HFF-Myc (cell line): ENCODE measurements at places on chromosomes 5 and 9.
A peak's percentile ranks its signal among the peaks of the same experiment; 100 is the strongest.

DNA sequence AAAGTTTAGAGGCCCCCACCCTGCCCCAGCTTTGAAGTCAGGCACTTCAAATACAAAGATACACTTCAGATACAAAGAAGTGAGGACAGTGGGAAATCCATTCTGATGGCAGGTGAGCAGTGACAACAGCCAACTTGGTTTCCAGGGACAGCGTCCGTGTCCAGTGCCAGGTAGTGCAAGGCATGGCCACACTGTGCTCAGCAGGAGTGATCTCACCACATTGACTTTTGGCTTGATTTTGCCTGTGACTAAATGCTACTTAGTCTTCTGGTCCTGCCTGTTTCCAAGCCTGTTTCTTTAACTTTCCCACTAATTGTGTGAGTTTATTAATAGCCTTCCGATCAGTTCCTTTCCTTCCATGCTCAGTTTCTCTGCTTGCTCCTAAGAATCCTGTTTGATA is 72.6 kb upstream of the PALM2AKAP2 start:
- DNase-seq: no peak

- DNase-seq: no peak
Observed at GRCh38 chr9:8648271-8648845, 848.8 kb upstream of the DMAC1 start.

DNA sequence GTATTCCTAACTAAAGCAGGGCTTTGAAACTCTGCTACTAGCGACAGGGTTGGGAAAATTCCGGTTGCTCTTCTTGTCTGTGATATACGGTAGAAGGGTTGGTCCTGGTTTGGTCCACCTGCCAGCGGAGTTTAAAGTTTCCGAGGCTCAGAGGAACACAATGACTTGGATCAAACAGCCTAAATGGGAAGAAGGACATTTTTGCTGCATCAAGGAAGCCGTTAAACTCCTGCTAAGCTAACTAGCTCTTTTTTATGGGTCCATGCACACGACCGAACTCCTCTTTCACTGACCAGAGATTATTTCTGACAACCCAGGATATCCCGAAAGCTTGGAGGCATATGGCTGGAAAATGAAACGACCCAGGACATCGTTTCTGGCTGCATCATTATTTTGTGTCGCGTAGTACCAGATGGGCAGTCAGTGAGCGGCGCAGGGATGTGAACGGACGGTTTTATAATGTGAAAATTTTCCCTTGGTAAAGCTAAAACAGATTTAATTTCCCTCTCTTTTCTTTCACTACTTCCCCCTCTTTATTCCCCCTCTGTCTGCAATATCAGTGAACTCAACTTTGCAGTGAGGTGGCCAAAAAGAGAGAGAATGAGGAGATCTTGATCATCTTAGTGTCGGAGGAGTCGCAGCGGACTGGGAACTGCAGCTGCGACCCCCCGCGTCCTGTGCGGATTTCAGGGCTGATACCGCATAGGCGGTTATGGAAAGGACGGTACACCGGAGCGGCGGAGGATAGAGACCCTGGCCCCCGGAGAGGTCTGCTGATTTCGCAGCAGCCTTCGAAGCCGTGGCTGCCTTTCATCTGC is at the start of gene LURAP1L:
Gene LURAP1L (plus strand): TSS at position 160 of the 818 bp plus-strand sequence. CDS start 696 bp downstream, outside the sequence.
- peak; percentile 41 for DNase-seq

DNA sequence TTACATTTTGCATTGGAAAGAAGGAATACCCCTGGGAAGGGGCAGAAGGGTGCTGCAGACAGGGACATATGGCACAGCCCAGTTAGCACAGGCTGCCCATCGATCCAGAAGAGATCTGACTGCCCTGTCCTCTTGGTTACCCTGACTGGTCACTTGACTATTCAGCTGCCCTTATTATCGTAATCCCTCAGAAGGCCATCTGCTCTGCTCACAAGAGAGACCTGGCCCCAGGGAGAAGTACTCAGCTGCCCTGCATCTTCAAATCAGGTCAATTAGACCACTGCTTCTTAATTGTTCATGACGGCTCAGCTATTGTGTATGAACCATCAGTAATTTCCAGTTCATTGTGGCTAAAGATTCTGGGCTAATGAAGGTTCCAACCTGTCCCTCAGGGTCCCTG is 345.0 kb downstream of the TLE1 start:
- no peak for DNase-seq

GRCh38 chr5:137223324-137224295 is 275.5 kb downstream of the SPOCK1 start:
- no peak for DNase-seq

DNA sequence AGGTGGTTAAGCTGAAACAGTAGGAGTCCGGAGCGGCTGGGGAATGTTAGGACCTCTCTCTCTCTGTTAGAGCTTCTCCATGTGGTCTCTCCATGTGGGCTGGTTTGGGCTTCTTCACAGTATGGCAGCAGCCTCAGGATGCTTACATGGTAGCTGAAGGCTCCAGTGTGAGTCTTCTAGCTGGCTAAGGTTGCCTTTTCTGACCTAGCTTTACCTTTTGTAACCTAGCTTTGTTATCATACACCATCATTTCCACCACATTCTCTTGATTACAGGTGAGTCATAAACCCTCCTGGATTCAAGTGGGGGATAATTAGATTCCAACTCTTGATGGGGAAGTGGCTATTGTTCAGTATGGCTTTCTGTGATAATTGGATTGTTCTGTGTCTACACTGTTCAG is 98.5 kb downstream of the MTREX start:
- DNase-seq: no peak

GRCh38 chr5:115898656-115899055 is 56.9 kb downstream of the AP3S1 start:
- no peak for DNase-seq

GRCh38 chr5:109469896-109470662 is 60.3 kb upstream of the PJA2 start:
- no peak for DNase-seq

GRCh38 chr5:8827696-8828095 is 718.2 kb downstream of the SEMA5A start:
- DNase-seq: no peak

GRCh38 chr5:39471836-39472508 is 47.2 kb upstream of the DAB2 start:
- no peak for DNase-seq
